ENCODE measurements at places on chromosomes 1 and 21.

- DNase-seq, result no peak
Measured at GRCh38 chr1:42263019-42263418, 72.0 kb downstream of the FOXJ3 start.

- DNase-seq, result no peak
Measured at GRCh38 chr21:17462276-17462981, 50.4 kb upstream of the CXADR start.

GRCh38 chr1:101452825-101453224, 216.0 kb downstream of the S1PR1 start:
- DNase-seq, result no peak

GRCh38 chr1:184298440-184299405, 88.1 kb upstream of the C1orf21 start:
- DNase-seq, result no peak

DNA sequence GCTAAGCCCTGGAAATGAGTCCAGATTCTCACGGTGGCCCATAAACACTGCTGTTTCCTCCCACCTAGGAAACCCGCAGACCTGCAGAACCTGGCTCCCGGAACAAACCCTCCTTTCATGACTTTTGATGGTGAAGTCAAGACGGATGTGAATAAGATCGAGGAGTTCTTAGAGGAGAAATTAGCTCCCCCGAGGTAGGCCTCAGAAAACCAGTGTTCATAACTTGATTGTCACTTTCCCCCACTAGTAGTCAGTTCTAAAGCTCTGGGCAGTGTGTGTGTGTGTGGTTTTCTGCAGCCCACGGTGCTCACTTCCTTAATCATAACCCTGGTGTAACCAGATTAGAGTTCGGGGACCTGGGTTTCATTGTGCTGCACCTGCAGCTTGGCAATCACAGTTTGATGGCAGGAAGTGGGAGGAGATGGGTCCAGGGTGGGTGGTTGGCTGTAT, 39.1 kb downstream of the CLIC6 start:
- DNase-seq, result no peak

DNA sequence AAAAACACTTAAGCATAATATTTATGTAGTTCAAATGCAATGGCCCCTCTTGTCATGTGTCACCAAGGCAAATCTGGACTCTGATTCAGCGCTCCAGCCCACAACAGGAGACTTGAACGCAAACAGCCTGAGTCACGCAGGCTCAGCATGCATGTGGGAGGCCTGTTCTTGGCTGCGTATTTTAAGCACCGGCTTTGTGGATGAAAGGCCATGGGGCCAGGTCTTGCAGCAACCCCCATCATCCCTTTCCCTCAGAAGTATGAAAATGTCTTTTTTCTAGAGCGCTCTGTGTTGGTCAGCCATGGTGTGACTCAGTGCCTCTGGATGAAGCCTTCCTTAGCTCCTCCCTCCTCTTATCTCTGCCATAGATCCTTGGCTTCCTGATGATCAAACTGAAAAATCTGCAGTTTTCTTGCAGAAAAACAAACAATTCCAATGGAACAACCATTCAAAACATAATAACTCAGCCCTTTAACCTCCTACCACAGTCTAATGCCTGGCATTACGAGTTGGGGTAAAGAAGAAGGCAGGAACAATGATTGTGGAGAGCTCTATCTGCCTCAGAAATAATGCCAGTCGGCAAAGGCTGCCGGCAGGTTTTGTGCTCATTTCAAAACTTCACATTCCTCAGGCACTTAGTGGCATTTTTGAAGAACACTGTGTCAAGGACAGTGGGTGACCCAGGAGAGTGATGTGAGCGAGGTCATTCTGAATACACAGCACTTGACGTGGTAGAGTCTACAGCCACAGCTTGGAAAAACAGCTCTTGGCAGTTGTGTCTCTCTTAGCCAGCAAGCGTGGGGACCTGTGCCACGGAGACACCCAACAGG, 167.5 kb downstream of the CLIC6 start:
- no peak for DNase-seq

- DNase-seq, result no peak
Measured at GRCh38 chr1:161816201-161816600, 50.1 kb downstream of the ATF6 start.
